Activated naive CD4-positive, alpha-beta T cell treated with anti-CD3 and anti-CD28 coated beads for 36 hours (primary cell): ENCODE measurements at places on chromosomes 4 and X. TPM values are rescaled to one million over a fixed set of nuclear protein-coding genes. Genes with fewer than 3 reads are reported as not detected.
A peak's percentile ranks its signal among the peaks of the same experiment; 100 is the strongest.

- no peaks in the 10 kb centered on the region for H3K36me3 ChIP-seq
- H3K27me3 ChIP-seq, result no peaks in the 10 kb centered on the region
- H3K4me1 ChIP-seq, result no peaks in the 10 kb centered on the region
- H3K27ac ChIP-seq, result no peak overlapping the region
- no peak overlapping the region for H3K4me3 ChIP-seq
- DNase-seq, result no peak
These were observed 998.8 kb downstream of the GLUD2 start for GRCh38 chrX:122046226-122046625.

DNA sequence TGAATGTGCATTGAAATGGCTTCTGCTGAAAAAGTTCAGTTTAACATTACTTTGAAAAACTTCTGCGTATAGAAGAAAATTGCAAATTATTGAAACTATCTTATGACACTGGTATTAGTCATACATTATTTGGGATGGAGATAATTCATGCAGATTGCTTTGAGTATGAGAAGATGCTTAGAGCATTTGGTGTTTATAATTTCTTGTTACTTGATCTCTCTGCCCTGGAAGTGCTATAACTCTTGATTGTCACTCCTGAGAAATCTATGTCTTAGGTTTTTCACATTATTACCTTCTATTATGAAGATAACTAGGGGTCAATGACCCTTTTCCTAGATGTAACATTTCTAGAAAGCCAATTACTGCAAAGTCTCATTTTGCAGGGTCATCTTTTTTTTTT is 36.4 kb downstream of the TMEM131L start:
- no peak for DNase-seq
- H3K4me3 ChIP-seq, result no peak overlapping the region
- H3K36me3 ChIP-seq, result peaks cover 32% of the 10 kb centered on the region
- peak overlapping the region; percentile 84 for H3K27ac ChIP-seq

- H3K4me1 ChIP-seq, result no peaks in the 10 kb centered on the region
- DNase-seq, result no peak
- no peaks in the 10 kb centered on the region for H3K36me3 ChIP-seq
- no peak overlapping the region for H3K4me3 ChIP-seq
These were observed 103.5 kb upstream of the PPARGC1A start for GRCh38 chr4:23993373-23993772.

- no peaks in the 10 kb centered on the region for H3K4me1 ChIP-seq
- no peak for DNase-seq
- H3K36me3 ChIP-seq, result no peaks in the 10 kb centered on the region
- H3K27ac ChIP-seq, result no peak overlapping the region
- H3K27me3 ChIP-seq, result no peaks in the 10 kb centered on the region
- H3K4me3 ChIP-seq, result no peak overlapping the region
These were observed 1115.5 kb downstream of the NLGN4X start for GRCh38 chrX:5113128-5113527.

GRCh38 chr4:2848449-2848848 is 4.8 kb downstream of the ADD1 start:
- peaks cover 82% of the 10 kb centered on the region for H3K4me1 ChIP-seq
- H3K4me3 ChIP-seq, result no peak overlapping the region
- no peak overlapping the region for H3K27ac ChIP-seq
- H3K27me3 ChIP-seq, result no peaks in the 10 kb centered on the region
- peaks cover 5% of the 10 kb centered on the region for H3K36me3 ChIP-seq

- no peak overlapping the region for H3K27ac ChIP-seq
- H3K27me3 ChIP-seq, result no peaks in the 10 kb centered on the region
- no peaks in the 10 kb centered on the region for H3K4me1 ChIP-seq
- no peak for DNase-seq
- H3K4me3 ChIP-seq, result no peak overlapping the region
These were observed 250.7 kb downstream of the ARAP2 start for GRCh38 chr4:35993606-35994005.

- no peaks in the 10 kb centered on the region for H3K27me3 ChIP-seq
- no peak overlapping the region for H3K4me3 ChIP-seq
- H3K27ac ChIP-seq, result no peak overlapping the region
- H3K36me3 ChIP-seq, result no peaks in the 10 kb centered on the region
- H3K4me1 ChIP-seq, result peaks cover 2% of the 10 kb centered on the region
These were observed 20.1 kb downstream of the ARHGEF9 start for GRCh38 chrX:63764946-63765345.

GRCh38 chr4:25449270-25449669 is 72.2 kb downstream of the ANAPC4 start:
- H3K27me3 ChIP-seq, result no peaks in the 10 kb centered on the region
- H3K27ac ChIP-seq, result no peak overlapping the region
- no peak for DNase-seq
- H3K4me1 ChIP-seq, result peaks cover 2% of the 10 kb centered on the region
- no peaks in the 10 kb centered on the region for H3K36me3 ChIP-seq
- H3K4me3 ChIP-seq, result no peak overlapping the region

DNA sequence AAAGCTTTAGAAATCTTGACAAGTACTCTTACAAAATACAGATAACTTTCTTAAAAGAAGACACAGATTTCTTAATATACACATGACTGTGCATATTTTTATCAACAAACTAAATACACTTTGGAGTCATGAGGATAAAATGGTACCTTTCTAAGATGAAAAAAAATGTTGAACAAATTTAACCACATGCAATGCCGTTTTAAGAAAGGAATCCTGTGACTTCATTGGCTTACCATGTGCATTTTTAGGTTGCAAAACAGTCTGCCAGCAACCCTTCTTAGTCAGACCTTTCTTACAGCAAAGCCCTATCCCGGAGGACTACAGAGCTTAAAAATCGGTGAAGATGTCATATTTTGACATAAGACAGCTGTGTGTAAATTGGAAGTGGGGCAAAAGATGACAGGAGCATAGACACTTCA is 51.7 kb downstream of the GASK1B start:
- H3K36me3 ChIP-seq, result no peaks in the 10 kb centered on the region
- no peaks in the 10 kb centered on the region for H3K4me1 ChIP-seq
- H3K4me3 ChIP-seq, result no peak overlapping the region
- DNase-seq, result no peak

- no peak overlapping the region for H3K27ac ChIP-seq
- no peak overlapping the region for H3K4me3 ChIP-seq
- no peaks in the 10 kb centered on the region for H3K36me3 ChIP-seq
- no peaks in the 10 kb centered on the region for H3K4me1 ChIP-seq
These were observed 384.6 kb downstream of the STIM2 start for GRCh38 chr4:27245216-27245615.

- H3K27ac ChIP-seq, result peak overlapping the region; percentile 74
- peaks cover 26% of the 10 kb centered on the region for H3K36me3 ChIP-seq
- H3K4me1 ChIP-seq, result peaks cover 71% of the 10 kb centered on the region
These were observed 46.9 kb downstream of the TMEM131L start for GRCh38 chr4:153512952-153513500.

DNA sequence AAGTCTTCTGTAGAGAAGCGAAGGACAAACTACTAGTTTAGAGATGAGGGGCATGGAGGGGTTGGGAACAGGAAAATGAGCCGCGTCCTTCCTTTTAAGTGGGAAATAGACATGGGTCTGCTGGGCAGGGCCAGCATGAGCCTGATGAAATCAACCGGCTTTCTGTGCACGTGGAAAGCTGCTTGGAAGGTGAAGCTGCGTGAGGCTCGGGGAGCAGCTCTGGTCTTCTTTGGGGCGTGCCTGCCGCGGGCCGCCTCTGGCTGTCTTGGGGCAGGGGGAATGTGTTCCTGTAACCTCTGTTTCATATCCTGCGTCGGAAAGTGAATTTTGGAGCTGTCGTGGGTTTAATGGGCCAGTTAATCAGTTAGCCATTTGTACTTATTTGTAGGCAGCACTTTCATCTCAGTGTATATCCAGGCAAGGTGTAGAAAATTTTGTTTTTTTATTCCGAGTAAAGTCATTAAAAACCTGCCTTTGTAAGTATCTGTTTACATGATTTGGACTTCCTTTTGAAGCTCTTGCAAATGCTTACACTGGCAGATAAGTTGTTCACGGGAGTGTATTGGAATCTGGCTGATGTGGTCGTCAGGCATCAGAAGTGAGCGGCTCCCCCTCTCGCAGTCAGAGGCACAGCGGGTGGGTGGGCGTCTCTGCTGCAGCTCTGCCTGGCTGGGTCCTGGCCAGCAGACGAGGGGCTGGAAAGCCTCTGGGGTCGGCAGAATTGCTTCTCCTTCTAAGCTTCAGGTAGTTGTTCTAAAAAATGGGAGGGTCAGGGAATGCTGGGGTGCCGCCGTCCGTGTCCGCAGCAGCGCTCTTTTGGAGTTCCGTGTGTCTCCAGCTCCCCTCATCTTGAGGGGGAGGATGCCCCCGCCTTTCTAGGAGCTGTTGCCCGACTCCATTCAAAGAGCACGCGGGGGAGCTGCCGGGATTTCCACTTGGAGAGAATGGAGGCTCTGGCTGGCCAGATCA is 70.5 kb upstream of the HGFAC start:
- H3K36me3 ChIP-seq, result no peaks in the 10 kb centered on the region
- peaks cover 13% of the 10 kb centered on the region for H3K27me3 ChIP-seq
- no peak overlapping the region for H3K27ac ChIP-seq
- H3K4me1 ChIP-seq, result peaks cover 46% of the 10 kb centered on the region
- no peak overlapping the region for H3K4me3 ChIP-seq

DNA sequence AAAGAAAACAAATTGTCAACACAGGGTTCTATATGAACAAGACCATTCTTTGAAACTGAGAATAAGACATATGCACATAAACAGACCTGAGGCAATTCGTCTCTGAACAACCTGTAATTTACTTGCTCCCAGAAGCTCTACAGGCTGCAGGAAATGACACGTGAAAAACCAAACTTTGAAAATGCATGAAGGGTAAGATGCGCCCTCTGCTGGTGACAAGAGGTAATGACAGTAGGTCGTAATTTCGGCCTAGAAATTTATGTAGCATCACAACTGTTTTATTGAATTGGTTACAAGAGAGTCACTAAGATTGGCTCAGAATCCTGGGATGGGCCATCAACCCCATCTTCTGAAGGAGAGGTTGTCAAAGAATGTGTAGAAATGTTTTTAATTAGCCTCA is 276.5 kb downstream of the PPP4R3C start:
- no peaks in the 10 kb centered on the region for H3K4me1 ChIP-seq
- DNase-seq, result peak; percentile 36
- H3K27ac ChIP-seq, result no peak overlapping the region
- H3K4me3 ChIP-seq, result no peak overlapping the region
- H3K36me3 ChIP-seq, result no peaks in the 10 kb centered on the region

DNA sequence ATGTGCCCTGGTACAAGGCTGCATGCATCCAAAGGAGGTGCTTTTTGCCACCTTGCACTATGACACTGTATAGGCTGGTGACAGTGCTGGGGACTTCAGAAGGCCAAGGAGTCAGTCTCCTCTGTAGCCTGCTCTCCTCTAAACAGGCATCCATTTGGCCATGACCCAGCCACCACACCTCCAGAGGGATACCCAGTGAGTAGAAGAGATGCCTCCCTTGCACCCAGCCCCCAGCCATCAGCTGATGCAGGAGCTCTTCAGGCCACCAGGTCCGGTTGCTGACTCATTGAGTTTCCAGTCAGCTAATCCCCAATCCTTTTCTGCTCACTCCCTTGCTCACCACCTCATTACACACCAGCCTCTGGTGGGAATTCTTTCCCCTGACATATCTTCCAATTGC is 99.8 kb downstream of the PJA1 start:
- H3K27me3 ChIP-seq, result no peaks in the 10 kb centered on the region
- no peak overlapping the region for H3K4me3 ChIP-seq
- H3K4me1 ChIP-seq, result no peaks in the 10 kb centered on the region
- H3K27ac ChIP-seq, result no peak overlapping the region

Gene PRRG3
- total RNA-seq, result not detected

Gene GABRB1
- not detected for total RNA-seq

Gene SPIN3
- total RNA-seq, result 8.6 TPM

Gene WAS
- 77.8 TPM for total RNA-seq

Gene TEX13C
- total RNA-seq, result not detected

Gene TNIP2
- total RNA-seq, result 54.2 TPM

Gene DRD5
- not detected for total RNA-seq

Gene ADH5
- total RNA-seq, result 94.3 TPM
